Urinary bladder (tissue), 4 donors: ENCODE measurements at places on chromosomes 13 and 19. TPM values are rescaled to one million over a fixed set of nuclear protein-coding genes. Genes with fewer than 3 reads are reported as not detected.
A peak's percentile ranks its signal among the peaks of the same experiment; 100 is the strongest.

GRCh38 chr13:89925107-89925506 lies 1422.4 kb upstream of the MIR17HG start:
- DNase-seq: no peak

DNA sequence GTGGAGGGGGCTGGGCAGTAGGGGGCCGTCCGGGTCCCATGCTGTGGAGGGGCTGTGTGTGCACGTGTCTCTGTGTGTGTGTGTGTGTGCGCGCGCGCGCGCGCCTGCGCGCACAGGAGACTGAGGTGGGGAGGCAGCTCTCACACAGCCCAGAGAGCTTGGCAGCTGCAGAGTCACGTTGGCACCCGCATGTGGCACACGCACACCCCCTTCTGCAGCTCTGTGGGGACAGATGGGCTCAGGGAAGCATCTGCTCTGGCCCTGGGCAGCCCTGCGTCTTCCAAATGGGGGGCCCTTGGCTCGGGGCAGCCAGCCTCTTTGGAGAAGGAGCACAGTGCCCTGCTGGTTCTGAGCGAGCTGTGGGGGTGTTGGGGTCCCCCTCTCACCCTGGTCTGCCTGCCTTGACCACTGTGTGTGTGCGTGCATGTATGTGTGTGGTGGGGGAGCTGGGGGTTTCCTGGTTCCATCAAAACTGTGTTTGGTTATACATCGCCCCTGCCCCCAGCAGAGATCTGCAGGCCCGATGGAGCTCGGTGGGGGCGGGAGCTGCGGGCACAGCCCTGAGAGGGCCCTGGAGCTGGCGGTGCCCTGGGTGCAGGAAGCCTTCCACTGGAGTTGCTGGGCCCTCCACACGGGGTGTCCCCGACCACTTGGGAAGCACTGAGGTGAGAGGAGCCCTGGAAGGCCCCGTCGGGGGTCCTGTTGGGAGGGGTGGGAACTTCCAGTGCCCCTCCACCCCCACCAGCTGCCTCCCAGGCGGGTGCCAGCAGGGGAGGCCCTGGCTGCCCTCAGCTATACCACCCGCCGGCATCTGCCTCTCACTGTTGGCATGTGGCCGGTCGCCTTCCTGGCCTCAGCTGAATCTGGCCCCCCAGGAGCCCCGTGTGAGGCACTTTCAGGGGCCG lies 67.1 kb downstream of the KDM4B start:
- DNase-seq: no peak

DNA sequence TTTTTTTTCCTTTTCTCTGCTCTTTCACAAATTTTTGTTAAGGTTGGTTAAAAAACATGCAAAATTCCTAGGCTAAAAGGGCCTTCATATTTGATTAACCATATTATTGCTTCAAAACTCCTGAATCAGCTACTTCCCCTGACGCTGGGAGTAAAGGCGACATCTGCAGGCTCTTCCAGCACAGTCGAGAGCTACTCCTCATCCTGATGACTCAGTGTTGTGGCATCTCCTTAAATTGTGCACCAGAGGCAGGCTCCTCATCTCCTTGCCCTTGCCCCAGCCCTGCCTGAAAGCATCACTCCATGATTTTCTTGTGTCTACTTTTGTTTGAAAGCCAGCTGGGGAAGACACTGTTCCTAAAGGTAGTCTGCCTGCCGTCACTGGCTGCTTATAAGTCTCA lies 24.5 kb upstream of the SOX1 start:
- no peak for DNase-seq

- peak; percentile 50 for DNase-seq
These were observed 122.6 kb upstream of the SLC10A2 start for GRCh38 chr13:103188713-103189326.

- DNase-seq: no peak
These were observed 21.6 kb upstream of the FNDC3A start for GRCh38 chr13:48954081-48954480.

DNA sequence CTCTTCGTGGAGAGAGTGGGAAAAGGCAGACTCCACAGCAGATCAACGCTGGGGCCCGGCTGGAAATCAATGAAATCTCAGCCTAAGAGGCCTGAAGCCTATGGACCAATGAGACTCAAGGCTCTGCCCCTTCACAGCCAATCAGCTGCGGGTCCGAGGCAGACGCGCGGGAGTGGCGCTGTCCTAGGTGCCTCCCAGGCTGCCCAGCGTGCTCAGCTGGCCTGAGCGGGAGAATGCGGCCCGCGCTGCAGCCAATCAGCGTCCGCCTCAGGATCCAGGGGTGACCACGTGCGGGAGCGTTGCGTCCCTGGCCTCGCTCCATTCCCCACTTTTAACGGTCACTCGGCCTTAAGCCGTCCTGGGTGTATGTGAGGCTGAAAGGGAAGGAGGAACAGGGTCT lies at the start of gene ZBTB32:
ZBTB32 (plus strand) TSS at position 341 of the 400 bp plus-strand sequence. CDS start 10,069 bp downstream, outside the sequence.
- no peak for DNase-seq

DNA sequence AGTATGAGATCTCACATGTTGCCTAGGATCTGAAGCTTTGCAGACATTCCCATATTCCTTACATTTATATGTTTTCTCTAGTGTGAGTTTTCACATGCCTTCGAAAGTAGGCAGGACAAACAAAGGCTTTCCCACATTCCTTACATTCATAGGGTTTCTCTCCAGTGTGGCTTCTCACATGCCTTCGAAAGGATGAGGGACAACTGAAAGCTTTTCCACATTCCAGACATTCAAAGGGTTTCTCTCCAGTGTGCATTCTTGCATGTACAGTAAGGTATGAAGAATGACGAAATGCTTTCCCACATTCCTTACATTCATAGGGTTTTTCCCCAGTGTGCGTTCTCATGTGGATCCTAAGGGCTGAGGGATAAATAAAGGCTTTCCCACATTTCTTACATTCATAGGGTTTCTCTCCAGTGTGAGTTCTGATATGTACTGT lies 14.2 kb downstream of the ZNF699 start:
- DNase-seq: no peak

DNA sequence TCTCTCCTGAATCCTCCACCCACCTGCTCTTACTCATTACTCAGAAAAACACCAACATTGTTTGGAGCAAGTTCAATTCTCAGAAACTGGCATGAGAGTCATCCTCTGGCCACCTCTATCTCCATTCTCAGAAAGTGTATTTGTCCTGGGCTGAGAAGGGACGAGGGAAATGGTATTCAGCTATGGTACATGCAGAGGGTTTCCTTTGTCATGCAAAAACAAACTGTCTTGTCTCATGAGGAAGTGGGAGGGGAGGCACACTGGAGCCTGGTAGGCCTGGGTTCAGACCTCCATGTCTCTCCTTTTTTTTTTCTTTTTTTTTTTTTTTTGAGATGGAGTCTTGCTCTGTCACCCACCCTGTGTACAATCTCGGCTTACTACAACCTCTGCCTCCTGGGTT lies 31.9 kb upstream of the LILRA2 start:
- no peak for DNase-seq

DNA sequence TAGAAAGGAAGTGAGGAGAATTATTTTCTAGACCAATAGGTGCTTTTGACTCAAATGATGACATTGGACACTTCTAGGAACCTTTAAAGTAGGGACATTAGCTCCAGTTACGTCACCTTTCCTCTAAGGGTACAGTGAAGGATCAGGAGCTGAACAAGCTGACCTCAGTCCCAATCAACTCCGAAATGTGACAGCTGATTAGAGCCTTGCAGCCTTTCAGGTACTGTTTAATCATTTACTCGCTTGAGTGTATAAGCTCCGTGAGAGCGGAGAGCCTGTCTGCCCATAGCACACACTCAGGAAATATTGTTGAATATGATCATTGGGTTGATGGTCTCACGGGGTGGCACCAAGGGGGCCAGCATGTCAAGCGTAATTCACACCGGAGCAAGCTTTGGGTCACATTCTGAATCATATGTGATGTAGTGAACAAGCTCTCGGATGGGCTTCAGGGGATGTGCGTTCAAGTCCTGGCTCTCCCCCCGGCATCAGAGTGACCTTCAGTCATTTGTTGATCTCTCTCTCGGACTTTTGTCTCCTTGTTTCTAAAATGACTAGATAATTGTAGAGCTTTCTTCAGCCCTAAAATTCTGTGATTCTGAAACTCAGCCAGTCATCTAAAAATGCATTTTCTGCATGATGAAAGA lies 141.9 kb downstream of the ZIC5 start:
- DNase-seq: no peak

DNA sequence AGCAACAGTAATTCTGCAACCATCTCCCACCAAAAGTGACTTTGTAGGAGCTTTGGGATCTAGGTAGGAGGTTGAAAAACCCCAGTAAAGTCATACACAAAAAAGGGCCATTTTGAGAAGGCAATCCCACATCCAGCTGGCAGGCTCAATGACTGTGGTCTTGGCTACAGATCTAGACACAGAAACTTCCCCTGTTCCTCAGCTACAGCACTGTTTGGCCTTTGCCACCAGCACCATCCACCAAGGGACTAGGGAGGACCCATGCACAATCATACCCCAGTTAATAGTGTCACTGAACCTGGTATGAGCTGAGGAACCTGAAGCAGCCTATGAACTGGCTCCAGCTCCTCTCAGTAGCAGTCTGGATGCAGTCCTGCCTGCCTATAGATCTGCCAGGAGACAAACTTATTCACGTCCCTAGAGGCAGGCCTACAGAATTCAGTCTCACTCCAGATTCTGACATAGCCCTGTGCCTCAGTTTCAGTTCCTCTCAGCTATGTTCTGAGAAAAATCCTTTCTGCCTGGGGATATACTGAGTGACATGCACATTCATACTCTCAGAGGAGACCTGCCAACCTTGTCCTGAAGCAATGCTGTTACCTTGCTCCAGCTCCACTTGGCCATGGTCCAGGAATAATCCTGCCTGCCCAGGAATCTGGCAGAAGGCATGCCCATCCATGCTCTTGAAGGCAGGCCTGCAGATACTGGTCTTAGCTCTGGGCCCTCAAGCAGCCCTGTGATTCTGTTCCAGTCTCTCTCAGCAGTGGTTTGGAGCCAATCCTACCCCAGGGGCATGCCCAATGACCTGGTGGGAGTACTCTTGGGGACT lies 2048.3 kb upstream of the PCDH20 start:
- DNase-seq: no peak

DNA sequence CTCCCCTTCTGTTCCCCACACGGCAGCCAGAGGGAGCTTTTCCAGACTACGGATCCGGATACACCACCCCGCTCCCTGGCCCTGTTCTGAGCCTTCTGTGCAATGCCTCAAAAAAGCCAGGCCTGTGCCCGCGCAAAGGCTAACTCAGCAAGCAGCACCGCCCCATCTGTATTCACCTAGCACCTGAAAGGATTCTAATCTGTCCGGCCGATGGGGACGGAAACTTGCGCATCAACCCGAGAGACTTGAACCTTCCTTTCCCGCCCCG lies 589 bp downstream of the ZBTB45 start:
- DNase-seq: no peak

Gene MYH14
- polyA plus RNA-seq: 7.0 TPM

Gene KIR3DL1
- not detected for polyA plus RNA-seq

Gene SEMA6B
- 14.1 TPM for polyA plus RNA-seq
